Central memory CD4-positive, alpha-beta T cell (primary cell): ENCODE measurements at places on chromosomes 1 and 21.
A peak's percentile ranks its signal among the peaks of the same experiment; 100 is the strongest.

- no peak for DNase-seq
Observed at GRCh38 chr1:153127296-153127695, 14.0 kb upstream of the SPRR2F start.

DNA sequence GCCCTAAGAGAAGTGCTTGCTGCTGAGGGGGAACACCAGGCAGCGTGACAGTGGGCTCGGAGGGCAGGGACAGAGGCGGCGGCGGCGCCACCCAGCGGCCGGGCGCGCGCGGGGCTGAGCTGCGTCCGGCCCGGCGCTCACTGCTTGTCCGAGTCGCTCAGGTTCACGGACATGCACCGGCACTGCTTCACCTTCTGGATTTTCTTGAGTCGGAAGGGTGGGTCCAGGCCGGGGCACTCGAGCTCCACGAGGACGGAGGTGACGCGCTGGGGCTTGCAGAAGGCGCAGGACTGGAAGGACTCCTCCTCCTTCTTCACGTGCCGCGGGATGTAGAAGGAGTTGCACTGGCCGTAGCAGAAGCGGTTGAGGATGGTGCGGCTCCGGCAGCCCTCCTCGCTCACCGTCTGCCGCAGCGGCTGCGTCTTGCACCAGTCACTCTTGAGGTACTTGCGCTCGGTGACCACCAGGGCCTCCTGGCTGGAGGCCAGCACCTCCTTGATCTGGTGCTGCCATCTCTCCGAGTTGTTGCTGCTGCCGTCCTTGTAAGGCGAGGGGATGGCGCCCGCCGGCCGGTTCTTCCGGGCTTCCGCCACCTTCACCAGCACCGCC lies 119.0 kb downstream of the GREM2 start:
- peak; percentile 6 for DNase-seq

DNA sequence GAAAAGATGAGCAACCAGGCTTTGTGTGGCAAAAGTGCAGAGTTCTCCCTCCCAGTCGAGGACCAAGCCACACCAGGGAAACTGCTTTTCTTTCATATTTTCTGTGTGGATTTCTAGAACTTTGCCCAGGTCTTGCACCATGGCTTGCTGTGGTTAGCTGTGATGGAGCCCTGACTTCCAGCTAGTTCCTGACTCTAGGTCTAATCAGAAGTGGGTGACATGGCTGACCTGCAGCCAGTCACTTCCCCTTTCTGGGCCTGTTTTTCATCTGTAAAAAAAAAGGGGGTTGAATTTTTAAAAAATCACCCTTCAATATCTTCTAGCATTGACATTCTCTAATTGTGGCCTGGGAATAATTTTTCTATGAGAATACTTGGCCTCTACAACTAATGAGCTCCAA lies 491.2 kb upstream of the USP24 start:
- no peak for DNase-seq

- no peak for DNase-seq
Observed at GRCh38 chr21:38712071-38712470, 93.7 kb upstream of the ETS2 start.

DNA sequence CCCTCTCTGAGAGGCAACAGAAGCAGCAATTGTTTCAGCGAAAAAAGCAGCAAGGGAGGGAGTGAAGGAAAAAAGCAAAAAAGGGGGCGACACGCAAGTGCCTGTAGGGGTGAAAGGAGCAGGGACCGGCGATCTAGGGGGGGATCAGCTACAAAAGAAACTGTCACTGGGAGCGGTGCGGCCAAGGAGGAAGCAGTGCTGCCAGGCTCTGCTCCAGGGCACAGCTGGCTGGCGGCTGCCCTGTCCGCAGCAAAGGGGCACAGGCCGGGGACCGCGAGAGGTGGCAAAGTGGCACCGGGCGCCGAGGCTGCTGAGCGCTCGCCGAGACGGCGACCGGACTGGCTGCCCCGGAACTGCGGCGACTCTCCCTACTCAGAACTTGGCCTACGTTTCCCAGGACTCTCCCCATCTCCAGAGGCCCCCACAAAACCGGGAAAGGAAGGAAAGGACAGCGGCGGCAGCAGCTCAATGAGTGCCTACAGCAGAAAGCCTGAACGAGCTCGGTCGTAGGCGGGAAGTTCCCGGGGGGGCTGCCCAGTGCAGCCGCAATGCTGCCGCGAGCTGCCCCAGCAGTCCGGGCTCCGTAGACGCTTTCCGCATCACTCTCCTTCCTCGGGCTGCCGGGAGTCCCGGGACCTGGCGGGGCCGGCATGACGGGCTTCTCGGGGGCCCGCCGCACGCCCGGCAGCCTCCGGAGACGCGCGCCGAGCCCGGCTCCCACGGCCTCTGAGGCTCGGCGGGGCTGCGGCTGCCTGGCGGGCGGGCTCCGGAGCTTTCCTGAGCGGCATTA lies 1.0 kb upstream of the CDKN2C start:
- peak; percentile 50 for DNase-seq

DNA sequence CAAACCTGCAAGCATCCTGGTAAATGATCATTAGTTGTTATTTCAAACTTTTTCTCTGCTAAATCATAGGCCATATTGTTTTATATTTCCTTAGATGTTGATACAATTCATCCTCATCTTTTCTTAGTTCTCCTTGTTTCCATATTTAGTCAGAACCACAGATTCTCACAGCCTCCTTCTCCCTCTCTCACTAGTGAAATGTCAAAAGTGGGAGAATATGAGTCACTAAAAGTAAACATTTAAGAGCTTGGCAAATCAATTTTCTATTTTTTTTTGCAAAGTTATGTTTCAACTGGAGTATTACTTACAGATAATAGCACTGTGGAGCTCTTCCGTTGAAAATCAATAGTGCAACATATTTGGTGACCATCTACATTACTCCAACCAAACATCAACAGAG lies 308.8 kb downstream of the COL11A1 start:
- no peak for DNase-seq

- DNase-seq, result no peak
Observed at GRCh38 chr1:61523229-61523628, 201.7 kb downstream of the TM2D1 start.

DNA sequence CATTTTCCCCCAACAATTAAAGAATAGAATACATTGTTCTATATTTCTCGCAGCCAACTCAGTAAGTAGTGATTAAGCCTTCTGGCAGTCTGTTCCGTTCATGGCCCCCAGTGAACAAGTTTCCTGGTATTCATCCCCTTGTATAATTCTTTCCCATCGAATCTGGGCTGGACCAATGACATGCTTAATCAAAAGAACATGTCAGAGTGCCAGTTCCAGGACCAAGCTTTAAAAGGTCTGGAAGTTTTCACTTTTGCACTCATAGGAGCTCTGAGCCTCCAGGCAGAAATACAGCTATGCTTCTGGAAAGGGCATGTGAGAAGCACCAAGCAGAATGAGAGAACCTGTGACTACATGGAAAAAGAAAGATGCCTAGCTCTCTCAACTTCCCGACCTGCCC lies 22.5 kb upstream of the DPYD start:
- no peak for DNase-seq

- DNase-seq, result no peak
Observed at GRCh38 chr1:87796471-87796901, 467.8 kb downstream of the LMO4 start.

DNA sequence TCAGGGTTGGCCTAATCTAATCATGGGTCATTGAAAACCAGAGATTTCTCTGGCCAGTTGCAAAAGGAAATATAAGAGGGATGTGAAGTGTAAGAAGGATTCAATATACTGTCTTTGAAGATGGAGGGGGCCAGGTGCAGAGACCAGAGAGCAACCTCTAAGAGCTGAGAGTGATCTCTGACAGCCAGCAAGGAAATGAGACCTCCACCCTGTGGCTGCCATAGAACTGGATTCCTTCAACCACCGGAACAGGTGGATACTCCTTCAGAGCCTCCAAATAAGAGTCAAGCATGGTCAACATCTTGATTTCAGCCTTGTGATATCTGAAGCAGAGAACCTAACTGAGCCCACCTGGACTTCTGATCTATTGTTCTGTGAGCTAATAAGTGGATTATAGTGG lies 128.4 kb downstream of the CYYR1 start:
- DNase-seq, result no peak

- DNase-seq, result no peak
Observed at GRCh38 chr1:57966340-57966739, 542.5 kb upstream of the DAB1 start.

DNA sequence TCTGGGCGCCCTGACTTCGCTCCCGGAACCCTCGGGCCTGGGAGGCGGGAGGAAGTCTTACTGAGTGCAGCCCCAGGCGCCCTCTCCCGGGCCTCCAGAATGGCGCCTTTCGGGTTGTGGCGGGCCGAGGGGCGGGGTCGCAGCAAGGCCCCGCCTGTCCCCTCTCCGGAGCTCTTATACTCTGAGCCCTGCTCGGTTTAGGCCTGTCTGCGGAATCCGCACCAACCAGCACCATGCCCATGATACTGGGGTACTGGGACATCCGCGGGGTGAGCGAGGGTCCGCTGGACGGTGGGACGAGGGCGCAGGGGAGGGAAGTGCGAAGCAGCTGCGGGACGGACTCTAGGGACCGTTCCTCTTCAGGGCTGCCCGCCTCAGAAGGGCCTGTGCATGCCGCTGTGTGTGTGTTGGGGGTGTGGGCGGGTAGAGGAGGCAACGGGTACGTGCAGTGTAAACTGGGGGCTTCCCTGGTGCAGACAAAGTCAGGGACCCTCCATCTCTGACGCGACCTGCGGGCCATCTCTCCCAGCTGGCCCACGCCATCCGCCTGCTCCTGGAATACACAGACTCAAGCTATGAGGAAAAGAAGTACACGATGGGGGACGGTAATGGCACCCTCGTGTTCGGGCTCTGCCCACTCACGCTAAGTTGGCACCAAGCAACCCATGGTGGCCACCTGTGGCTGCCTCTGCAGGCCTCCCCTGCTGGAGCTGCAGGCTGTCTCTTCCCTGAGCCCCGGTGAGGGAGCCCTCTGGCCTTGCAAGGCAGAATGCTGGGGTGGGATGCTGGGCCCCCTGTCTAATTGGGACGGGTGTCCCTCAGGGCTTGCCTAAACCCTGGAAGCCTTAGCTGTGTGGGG lies at the start of gene GSTM1:
GSTM1 (plus strand) TSS at position 177 of the 859 bp plus-strand sequence; CDS start at position 234, 57 bp downstream.
- DNase-seq, result no peak

- DNase-seq, result no peak
Observed at GRCh38 chr1:58939666-58940370, 156.0 kb upstream of the JUN start.

- DNase-seq, result no peak
Observed at GRCh38 chr1:79648126-79648525, 641.6 kb upstream of the ADGRL4 start.

DNA sequence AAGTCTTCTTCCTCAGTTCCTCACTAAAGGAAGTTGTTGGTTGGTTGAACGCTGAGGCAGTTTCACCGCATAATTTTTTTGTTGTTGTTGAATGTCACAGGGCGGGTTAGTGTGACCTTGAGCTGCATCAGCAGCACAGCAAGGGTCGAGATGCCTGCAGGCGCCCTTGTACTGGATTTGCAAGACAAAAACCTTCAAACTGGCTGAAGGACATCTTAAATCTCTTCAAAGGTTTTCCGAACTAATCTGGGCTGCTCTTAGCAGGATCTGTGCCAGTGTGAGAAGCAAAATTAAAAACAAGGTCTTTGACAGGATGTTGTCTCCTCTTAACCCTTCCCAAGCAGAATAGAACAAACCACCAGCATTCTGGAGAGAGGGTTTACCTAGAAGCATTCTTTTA lies 59.4 kb downstream of the NRIP1 start:
- peak; percentile 2 for DNase-seq

GRCh38 chr1:205205055-205205454 lies 6.4 kb downstream of the DSTYK start:
- DNase-seq, result no peak

GRCh38 chr1:116333171-116334014 lies 39.7 kb upstream of the ATP1A1 start:
- no peak for DNase-seq

DNA sequence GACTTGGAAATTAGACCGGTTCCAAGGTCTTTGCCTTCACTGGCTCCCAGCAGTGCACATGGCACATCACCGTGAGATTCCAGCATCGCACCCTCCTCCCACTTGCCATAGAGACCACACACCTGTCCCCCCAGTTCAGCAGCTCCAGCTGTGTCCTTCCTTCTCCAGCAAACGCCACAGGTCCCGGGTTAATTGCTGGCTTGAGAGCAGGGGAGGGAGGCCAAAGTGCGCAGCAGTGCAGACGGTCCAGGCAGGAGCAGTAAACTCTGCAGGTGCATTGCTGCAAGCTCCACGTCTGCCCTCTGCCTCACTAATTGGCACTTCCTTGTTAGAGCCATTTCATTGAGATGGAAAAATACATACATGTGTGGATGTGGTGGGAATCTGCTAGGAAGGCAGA lies 65.3 kb downstream of the KLHDC7A start:
- no peak for DNase-seq

DNA sequence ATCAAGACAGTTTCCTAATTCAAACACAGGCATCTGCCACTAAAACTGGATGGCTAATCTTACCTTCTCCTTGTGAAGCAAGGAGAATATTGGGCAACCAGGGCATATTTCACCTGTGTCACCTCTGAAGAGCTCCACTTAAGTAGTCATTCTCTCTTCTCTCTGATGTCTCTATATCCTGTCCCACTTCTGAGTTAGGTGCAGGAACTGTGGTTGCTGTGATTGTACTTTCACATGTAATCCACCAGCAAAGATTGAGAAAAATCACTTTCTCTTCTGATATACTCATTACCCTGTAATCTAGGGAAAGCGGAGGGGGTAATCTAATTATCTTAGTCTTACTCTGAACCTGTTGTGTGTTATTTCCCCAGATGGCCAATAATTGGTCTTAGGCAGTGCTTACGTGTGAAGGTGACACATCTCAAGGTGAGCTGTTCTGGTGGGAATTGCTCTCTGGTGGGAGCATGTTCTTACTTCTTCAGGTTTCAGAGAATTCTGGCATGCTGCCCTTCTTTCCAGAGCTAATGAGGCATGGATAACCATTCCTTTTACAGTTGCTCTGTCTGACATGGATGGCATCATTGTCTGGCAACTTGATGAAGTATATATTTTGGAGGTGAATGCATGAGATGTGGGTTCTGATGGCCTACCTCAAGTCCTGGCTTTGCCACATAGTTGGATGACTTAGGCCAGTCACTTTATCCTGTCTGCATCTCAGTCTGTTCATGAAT lies 12.0 kb downstream of the XCL2 start:
- DNase-seq, result peak; percentile 60

GRCh38 chr1:79478160-79478559 lies 471.6 kb upstream of the ADGRL4 start:
- DNase-seq, result no peak

DNA sequence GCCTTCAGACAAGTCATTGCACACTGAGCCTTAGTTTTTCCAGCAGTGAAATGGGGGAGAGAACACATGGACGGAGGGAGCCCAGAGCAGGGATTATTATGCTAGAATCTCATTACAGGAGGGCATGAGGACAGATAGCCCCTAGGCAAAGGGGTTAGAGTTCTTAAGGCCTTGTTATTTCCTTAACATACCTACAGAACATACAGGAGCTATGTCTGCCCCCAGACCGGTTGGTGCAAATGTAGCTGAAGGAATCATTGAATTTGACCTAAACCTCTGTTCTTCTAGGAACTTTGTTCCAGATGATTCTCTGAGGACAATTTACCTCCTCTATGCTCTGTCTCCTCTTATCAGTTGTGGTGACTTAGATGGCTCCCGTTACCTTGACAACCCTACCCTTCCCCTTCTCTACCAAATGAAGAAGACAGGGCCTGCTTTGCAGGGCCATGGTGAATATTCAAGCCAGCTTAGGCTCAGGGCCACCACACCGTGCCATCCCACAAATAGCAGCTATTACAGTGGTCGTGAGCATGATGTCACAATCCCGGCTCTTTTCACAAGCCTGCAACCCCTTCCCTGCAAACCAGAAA lies 156.9 kb downstream of the IGSF21 start:
- no peak for DNase-seq

- DNase-seq, result no peak
Observed at GRCh38 chr1:5390504-5390903, 601.7 kb downstream of the NPHP4 start.
